Effector memory CD8-positive, alpha-beta T cell (primary cell): ENCODE measurements at places on chromosomes 13 and 19.

- DNase-seq: no peak
These were observed 218.8 kb upstream of the SGCG start for GRCh38 chr13:22961835-22962537.

DNA sequence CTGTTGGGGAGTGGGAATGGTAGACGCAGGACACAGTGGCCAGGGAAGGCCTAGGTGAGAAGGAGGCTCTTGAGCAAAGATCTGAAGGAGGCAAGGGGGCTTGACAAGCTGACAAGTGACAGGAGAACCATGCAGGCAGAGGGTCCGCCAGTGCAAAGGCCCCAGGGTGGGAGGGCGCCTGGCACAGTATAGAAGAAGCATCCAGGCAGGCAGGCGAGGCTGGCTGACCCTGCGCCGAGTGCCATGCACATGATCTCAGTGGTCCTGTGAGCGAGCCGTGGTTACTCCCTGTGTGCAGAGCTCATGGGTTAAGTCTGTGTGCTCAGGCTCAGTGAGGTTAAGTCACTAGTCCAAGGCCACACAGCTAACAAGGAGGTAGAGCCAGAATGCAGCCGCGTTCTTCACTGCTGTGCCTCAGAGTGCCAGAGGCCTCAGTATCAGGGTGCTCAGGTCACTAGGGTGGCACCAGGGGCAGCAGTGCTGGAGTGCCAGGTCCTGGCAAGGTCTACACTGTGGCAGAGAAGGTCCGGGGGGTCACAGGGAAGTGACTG lies 15.2 kb downstream of the CNFN start:
- DNase-seq: no peak

GRCh38 chr13:114070098-114070799 lies 62.2 kb downstream of the RASA3 start:
- DNase-seq: no peak

- no peak for DNase-seq
These were observed 66.9 kb upstream of the DOCK9 start for GRCh38 chr13:99044764-99045163.

- DNase-seq: no peak
These were observed 813 bp upstream of the DMPK start for GRCh38 chr19:45782820-45783785.

DNA sequence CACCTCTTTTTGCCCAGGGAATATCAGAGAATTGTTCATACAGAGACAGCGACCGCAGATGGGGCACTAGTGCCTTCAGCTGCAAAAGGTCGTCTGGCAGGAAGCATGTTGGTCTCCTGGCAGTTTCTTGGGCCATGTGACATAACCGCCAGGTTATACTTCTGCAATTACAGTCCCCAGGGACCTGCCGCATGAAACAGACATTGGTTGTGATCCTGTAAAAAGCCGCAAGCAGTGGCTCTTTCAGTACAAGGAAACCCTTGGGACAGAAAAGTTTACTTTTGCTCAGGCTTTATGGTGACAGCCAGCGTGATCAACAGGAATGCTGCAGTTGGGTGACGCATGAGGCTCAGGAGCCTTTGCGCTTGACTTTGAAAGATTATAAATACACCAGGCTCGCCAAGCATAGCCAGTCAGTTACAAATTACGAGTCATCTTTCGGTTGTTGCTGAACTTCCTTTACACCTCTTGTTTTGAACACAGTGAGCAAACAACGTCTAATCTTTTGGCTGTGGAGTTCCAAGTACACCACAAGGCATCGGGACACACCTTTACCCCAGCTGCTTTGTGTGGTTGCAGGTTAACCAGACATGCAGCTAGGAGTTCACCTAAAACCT lies 50.5 kb upstream of the UBE2L5 start:
- DNase-seq: peak; percentile 55

- DNase-seq: no peak
These were observed 14.9 kb upstream of the LATS2 start for GRCh38 chr13:21076253-21076652.

DNA sequence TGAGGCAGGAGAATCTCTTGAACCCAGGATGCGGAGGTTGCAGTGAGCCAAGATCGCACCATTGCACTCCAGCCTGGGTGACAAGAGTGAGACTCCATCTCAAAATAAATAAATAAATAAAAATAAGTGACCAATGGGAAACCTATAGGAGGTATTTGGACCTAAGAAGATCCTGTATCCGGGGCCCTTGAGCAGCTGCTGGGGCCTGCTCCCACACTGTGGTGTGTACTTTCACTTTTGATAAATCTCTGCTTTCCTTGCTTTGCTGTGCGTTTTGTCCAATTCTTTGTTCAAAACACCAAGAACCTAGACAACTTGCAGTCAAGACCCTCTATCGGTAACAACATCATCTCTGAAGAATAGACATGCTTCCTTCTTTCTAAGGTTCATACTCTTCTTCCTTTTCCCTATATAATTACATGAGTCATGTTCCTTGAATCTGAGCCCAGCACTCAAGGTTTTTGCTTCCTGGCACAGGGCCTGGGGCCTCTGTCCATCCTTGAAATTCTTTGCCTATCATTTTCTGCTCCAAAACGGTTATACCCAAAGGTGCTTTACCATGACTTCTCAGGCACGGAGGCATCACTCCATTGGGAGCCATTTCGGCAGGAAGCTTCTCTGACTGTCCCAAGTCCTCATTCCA lies 14.2 kb upstream of the PNMA8C start:
- DNase-seq: no peak

DNA sequence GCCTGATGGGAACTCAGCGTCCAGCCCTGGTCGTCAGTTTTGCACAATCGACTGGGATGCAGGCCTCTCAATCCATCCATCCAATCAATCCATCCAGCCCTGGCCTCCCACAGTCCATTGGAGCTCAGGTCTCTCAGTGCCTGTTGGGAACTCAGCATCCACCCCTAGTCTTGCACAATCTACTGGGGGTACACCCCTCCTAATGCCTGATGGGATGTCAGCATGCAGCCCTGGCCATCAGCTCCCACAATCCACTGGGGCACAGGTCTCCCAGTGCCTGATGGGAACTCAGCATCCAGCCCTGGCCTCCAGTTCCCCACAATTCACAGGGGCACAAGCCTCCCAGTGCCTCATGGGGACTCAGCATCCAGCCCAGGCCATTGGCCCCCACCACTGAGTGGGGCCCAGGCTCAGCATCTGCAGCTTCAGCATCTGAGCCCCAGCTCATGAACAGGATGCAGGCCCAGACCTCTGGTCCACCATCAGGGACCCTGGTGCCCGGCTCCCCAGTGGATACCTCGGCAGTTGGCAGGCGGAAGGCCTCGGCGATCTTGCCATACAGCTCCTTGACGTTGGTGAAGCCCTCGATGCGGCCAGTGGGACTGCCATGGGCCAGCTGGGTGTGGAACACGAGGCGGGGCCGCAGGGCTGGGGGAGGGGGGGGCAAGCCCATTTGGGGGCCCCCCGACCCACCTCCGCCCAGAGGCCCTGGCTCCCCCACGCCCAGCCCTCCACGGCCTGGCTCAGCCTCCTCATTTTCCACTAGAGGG lies 7.2 kb upstream of the PTGER1 start:
- no peak for DNase-seq

GRCh38 chr13:98398581-98398980 lies 178.3 kb downstream of the STK24 start:
- DNase-seq: no peak

DNA sequence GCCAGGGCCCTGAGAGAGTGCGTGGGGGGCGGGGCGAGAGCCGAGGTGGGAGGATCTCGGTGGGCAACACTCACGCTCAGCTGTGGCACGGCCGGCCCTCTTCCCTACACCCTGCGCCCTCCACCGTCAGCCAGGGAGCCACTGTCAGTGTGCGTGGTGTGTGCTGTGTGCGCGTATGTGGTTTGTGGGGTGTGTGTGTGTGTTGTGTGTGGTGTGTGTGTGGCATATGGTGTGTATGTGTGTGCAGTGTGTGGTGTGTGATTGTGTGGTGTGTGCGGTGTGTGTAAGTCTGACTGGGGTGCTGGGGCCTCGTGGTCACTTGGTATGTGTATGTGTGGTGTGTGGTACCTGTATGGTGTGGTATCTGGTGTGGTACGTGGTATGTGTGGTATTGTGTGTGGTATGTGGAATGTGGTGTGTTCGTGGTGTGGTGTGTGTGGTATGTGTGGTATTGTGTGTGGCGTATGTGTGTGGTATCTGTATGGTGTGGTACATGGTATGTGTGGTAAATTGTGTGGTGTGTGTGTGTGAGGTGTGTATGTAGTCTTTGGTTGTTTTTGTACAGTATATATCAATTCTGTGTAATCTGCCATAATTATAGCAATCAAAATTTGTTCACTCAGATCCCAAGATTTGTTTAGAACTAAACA lies 5.1 kb downstream of the GRK1 start:
- DNase-seq: no peak

DNA sequence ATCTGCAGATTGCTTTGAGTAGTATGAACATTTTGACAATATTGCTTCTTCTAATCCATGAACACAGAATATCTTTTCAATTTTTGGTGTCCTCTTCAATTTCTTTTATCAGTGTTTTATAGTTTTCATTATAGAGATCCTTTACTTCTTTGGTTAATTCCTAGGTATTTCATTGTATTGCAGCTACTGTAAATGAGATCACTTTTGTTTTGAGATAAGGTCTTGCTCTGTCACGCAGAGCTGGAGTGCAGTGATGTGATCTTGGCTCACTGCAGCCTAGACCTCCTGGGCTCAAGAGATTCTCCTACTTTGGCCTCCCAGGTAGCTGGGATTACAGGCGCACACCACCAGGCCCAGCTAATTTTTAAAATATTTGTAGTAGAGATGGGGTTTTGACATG lies 9.8 kb downstream of the CYP2A7 start:
- no peak for DNase-seq

- DNase-seq: no peak
These were observed 10.7 kb downstream of the APLP1 start for GRCh38 chr19:35879068-35879467.

DNA sequence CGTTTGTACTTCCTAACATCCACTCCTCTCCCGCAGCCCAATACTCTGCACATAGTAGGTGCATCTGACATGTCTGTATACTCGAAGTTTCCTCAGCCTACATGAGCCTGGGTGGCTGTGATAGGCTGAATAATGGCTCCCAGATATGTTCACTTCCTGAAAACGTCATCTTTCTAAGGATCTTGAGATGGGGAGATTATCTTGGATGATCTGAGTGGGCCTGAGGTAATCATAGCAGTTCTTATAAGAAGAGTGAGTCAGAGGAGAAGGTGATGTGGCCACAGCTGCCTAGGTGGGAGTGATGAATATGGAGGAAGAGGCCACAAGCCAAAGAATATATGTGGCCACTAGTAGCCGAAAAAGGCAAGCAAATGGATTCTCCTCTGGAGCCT lies 84.2 kb downstream of the AKAP11 start:
- DNase-seq: no peak

DNA sequence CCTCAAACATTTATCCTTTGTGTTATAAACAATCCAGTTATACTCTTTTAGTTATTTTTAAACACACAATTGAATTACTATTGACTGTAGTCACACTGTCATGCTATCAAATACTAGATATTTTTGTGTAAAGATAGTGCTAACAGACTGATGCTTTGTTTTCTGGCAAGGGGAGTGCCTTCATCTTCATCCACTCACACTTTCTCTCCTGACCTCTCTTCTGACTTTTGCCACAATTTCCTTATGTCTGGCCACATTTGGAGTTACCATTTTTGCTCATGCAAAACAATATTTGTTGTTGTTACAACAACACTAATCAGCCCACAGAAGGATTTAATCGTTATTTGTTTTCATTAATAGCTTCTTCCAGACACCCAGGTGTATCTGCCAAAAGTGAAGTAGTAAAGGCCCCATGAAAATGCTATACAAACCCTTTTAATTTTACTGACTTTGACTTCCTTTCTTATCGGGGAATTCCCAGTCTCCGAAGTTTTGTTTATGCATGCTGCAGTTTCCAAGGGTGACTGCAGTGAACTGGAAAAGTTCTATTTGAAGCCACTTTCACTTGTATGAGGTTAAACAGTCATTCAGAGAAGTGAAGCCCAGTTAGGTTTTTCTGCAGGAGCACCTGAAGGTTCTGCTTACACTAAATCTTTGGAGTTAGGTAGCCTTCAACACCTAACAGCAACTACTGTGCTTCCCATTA lies 66.1 kb upstream of the FRY start:
- no peak for DNase-seq

DNA sequence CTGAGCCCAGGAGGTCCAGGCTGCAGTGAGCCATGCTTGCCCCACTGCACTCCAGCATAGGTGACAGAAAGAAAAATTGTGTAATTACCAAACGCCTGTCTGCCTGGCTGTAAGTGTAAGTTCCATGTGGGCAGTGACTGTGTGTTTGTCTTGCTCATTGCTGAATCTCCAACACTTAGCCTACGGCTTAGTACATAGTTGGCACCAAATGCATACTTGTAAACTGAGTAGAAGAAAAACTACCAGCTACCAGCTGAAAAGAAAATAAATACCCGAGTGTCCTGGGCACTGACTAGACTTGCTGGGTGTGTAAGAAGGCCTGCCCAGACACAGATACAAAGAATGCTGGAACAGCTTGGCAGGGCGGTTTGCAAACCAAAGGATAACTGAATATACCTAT lies 2.7 kb upstream of the CEBPG start:
- no peak for DNase-seq

GRCh38 chr19:1873524-1874473 lies 10.4 kb upstream of the KLF16 start:
- no peak for DNase-seq

- no peak for DNase-seq
These were observed 110.7 kb downstream of the SOX1 start for GRCh38 chr13:112177450-112178288.

DNA sequence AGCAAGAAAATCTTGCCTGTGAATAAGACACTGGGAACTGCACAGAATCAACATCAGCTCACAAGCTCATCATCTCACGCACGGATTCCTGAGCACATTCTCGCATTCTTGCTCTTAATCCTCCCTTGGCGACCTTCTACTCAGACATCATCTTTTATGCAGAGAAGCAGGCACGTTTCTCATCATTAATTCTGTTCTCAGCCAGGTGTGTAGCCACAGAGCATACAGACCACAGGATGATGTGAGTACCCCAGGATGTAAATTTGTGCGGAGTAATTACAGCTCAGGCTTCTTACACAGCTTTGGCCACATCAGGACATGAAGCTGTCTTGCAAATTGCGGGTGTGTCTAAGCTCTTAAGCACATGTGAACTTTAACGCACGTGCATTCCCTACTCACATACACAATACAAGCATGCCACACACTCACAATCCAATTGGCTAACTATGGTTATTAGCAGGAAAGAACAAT lies 36.5 kb upstream of the SACS start:
- DNase-seq: no peak

DNA sequence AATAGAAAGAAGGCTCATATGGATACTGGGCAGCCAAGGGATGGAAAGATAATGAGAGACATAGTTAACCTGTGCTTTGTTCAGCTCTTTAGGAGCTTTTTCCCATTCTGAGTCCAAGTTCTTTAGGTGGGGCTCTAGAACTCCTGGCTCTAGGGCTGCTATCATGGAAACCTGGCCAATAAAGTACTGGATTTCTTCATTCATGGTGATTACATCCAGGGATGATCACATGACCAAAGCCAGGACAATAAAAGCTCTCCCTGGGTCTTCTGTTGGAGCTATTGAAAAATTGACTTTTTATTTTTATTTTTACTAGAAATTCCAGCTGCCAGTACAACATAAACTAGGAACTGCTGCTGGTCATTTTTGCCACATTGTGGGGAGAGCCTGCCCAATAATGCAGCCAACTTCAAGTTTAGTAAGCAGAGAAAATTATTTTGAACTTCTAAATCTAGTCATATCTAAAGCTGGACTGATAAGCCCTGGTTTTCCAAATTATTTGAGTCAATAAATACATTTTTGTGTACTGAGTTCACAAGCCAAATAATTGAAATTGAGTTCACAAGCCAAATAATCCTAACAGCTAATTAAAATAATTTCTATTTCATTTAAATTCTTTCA lies 224.9 kb upstream of the STARD13 start:
- DNase-seq: no peak
